HuH-7 (cell line): ENCODE measurements at places on chromosomes 3 and 15.

DNA sequence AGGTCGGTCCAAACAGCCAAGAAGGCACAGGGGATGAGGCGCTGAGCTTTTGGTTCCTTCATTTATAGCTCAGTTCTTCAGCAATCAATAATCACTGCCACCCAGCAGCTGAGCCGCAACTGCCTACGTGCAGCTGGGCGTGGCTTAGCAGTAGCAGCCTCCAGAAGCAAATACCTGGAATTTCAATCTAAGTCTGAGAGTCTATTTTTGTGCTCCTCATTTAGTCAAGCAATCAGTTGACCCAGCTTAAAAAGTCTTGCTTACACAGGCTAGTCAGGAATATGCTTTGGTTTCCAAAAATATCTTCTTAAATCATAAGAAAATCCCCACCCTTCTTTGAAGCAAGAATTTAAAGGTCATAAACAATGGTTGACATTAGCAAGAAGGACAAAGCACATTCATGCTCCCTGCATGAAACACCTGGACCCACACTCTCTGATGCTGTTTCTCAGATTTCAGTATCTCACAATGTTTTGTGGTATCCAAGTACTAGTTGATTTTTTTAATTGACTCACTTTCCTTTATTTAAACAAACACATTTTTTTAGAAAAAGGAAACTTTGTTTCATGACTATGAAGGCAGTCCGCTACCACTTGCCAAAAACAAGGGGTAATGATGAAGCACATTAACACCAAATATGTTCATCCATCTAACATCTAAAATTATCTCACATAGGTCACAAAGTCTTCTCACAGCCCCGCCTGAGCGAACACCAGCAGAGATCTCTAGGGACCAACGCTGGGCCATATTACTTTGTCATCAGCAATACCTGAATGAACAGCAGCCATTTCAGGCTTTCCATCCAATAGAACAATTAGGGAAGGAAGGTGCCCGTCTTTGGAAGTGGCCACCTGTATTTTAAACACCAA lies 106.1 kb downstream of the OXNAD1 start:
- DNase-seq: peak; percentile 32

DNA sequence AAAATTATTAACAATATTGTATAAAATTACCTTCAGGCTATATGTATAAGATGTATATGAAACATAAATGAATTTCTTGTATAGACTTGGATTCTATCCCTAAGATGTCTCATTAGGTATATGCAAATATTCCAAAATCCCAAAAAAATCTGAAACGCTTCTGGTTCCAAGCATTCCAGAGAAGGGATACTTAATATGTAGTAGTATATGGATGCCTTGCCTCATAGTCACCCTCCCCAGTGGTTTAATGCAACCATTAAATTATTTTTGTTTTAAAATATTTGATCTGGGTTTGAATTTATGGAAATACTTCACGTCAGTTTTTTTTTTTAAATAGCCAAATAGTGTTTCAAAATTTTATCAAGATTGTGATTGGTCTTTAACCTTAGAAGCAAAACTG lies 27.2 kb downstream of the PLCL2 start:
- DNase-seq: no peak

DNA sequence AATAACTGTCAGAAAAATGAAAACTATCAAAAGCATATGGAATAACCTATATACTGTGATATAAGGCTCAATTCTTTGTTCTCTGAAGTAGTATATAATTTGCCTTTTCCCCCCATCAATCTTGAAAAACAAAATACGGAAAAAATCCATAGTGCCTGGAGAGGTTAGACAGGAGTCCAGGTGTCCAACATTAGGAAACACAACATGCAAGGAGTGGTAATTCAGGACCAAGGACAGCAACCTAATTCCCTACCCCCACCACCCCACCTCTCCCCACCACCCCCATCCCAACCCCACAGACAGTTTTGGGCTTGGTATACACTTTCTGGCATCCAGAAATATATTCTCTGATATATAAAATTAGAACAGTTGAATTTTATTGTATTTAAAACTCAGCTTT lies 55.1 kb upstream of the SLC25A26 start:
- no peak for DNase-seq

GRCh38 chr15:67878712-67879206 lies 38.9 kb upstream of the RNU6-1 start:
- DNase-seq: no peak

- no peak for DNase-seq
These were observed 36.7 kb downstream of the FLNB start for GRCh38 chr3:58044691-58045483.
